ENCODE measurements at places on chromosomes 12 and 14. TPM values are rescaled to one million over a fixed set of nuclear protein-coding genes. Genes with fewer than 3 reads are reported as not detected.

DNA sequence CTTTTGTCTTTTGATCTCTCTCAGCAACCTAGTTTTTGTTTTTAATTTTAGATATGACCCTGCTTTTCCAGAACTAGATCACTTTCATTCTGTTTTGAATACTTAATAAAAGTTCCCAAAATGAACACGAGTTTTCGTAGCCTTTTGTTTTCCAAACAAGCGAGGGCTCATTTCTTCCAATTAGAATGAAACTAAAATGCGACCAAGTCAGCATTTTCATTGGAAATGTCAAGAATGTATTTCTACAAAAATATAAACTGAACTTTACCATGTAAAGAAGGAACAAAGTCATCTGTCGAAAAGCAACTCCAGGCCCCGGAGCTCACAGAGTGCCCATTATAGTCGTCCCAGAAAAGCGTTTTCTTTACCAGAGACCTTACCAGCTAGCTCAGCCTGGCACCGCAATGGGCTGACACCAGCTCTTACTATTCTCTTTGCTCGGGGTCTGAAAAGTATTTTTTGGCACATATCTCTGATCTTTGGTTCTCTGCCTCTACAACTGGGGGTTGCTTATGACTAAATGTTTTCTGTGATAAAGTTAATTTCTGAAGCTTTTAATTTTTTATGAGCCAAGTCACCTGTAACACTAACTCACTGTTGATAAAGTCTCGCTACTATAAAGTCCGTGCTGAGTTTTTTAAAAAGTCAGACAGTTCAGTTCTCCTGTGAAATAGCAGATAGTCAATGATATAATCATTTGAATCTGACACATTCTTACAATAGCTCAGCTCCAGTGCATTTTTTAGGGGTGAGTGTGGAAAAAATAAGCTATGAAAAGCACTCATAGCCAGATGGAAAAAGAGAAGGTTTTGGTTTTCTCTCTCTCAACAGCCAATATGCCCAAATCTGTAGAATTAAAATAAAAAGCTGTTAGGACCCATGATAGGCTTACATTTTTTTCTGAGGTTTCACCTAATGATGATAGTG, 43.4 kb downstream of the SAMD4A start:
- DNase-seq = no peak
- no peaks in the 10 kb centered on the region for H3K27me3 ChIP-seq
- no peaks in the 10 kb centered on the region for H3K36me3 ChIP-seq
- H3K4me1 ChIP-seq = no peaks in the 10 kb centered on the region
- H3K27ac ChIP-seq = no peak overlapping the region

DNA sequence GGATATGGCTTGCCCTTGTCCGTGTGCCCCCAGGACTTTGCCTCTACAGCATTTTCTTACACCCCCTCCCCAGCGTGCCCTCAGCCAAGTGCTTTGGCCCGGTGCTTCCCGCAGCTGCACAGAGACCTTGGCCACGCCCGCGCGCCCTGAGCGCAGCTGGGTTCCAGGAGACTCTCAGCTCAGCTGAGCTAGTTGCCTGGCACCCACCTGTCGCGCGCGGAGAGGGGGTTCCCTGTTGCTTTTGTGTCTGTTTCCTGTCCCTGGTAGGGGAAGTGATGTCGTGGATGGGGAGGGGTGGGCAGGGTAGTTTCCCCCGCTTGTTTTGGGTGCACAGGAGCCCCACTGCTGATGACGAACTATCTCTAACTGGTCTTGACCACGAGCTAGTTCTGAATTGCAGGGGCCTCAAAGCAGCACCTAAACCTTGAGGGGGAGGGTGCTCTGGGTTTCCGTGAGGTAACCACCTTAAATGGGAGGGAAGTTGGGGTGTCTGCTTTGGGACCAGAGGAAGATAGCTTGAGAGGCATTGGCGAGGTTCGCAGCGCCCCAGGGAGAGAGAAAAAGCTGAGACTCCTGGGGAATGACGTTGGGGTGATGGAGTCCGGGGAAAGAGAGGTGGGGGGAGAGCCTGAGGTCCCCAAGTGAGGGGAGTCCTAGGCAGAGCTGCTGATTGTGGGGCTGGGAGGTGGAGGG, 1.5 kb downstream of the DIO3 start:
- H3K27me3 ChIP-seq = peaks cover 100% of the 10 kb centered on the region
- H3K4me1 ChIP-seq = peaks cover 5% of the 10 kb centered on the region
- no peak overlapping the region for H3K27ac ChIP-seq
- DNase-seq = no peak
- H3K36me3 ChIP-seq = no peaks in the 10 kb centered on the region

DNA sequence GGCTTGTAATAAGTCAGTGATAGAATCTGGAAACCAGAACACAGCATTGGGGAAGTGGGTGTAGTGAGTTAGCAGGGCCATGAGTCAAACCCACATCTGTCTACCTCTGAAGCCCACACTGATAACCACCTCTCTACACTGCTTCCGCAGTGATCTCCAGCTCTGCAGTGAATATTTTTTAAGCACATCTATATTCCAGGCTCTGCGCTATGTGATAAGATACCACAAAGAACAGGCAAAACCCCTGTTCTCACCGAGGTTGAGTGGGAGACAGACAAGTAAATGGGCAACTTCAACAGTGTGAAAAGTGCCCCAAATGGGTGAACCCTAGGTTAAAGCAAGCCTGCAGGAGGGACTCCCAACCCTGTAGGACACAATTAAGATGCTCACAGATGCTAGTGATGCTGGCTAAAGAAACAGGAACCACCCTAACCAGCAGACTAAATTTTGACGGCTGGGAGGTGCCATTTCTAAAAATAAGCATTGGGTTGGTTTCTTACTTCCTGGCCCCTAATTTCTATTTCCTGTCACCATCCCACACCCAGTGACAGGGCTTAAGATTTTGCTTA, 375.0 kb downstream of the DPF3 start:
- no peaks in the 10 kb centered on the region for H3K27me3 ChIP-seq
- no peak for DNase-seq
- H3K4me3 ChIP-seq = no peak overlapping the region
- H3K4me1 ChIP-seq = peaks cover 25% of the 10 kb centered on the region
- H3K27ac ChIP-seq = no peak overlapping the region

- H3K27ac ChIP-seq = no peak overlapping the region
- no peak overlapping the region for H3K4me3 ChIP-seq
- H3K4me1 ChIP-seq = no peaks in the 10 kb centered on the region
- no peaks in the 10 kb centered on the region for H3K27me3 ChIP-seq
Measured at GRCh38 chr14:67643713-67644112, 24.0 kb downstream of the ARG2 start.

The ASIC1 gene
- total RNA-seq = 1.7 TPM

DNA sequence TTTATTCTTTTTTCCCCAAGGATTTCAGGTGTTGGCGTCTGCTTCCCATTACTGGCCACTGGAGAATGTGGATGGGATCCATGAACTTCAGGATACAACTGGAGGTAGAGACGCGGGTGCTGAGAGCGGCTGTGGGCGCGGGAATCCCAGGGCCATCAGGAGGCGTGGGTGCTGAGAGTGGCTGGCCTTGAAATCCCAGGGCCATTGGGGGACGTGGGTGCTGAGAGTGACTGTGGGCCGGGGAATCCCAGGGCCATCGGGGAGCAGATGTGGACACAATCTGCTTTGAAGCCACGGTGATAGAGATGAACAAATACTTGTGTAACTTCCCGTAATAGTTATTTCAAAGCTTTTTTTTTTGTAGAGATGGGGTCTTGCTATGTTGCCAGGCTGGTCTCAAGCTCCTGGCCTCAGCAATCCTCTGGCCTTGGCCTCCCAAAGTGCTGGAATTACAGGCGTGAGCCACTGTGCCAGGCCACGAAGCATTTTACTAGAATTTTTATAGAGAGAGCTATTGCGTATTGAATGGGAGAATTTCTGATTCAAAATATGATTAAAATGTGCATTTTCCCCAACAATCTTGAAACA, 12.8 kb downstream of the ADGRD1 start:
- no peaks in the 10 kb centered on the region for H3K36me3 ChIP-seq
- no peaks in the 10 kb centered on the region for H3K27me3 ChIP-seq
- H3K27ac ChIP-seq = no peak overlapping the region
- no peak for DNase-seq
- H3K4me3 ChIP-seq = no peak overlapping the region

GRCh38 chr12:125395583-125396215, 330.5 kb downstream of the AACS start:
- no peaks in the 10 kb centered on the region for H3K4me1 ChIP-seq
- H3K27me3 ChIP-seq = no peaks in the 10 kb centered on the region

DNA sequence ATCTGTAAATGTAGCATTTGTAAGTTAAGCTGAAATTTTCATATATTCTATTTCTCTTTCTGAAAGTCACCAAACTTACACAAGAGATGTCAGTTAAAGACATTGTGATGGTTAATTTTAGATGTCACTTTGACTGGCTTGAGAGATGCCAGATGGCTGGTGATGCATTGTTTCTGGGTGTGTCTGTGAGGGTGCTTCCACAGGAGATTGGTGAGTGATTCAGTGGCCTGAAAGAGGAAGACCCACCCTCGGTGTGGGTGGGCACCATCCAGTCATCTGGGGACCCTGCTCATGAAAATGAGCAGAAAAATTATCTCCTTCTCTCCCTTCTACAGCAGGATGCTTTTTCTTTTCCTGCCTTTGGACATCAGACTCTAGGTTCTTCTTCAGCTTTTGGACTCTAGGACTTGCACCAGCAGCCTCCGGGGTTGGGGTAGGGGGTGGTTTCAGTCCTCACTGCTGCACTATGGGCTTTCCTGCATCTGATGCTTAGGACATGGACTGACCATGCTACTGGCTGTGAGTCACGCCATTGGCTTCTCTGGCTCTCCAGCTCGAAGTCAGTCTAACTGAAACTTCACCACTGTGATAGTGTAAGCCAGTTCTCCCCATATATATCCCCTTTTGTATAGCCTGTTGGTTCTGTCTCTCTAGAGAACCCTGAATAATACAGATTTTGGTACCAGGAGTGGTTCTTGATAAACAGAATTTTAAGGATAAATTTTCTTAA, 20.9 kb downstream of the PDE6H start:
- no peak overlapping the region for H3K27ac ChIP-seq
- no peaks in the 10 kb centered on the region for H3K36me3 ChIP-seq
- no peak overlapping the region for H3K4me3 ChIP-seq
- DNase-seq = no peak
- H3K4me1 ChIP-seq = peaks cover 3% of the 10 kb centered on the region

The LALBA gene
- not detected for total RNA-seq

The RNASE3 gene
- not detected for total RNA-seq

DNA sequence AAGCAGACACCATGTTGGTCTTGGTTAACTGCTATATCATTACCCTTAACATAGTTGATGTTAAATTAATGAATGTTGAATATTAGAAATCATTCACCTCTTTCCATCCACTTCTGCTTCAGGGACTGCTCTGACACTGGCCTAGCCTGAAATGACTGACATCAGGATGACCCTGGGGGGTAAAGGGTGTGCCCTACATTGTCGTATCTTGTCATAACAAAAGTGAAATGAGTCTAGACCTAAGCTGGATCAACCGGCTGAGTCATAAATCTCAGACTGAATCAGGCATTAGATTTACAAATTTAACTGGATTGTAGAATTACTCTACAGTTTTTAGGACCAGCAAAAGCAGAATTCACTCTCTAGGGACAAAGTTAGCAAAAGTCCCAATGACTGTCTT, 35.3 kb downstream of the KICS2 start:
- no peaks in the 10 kb centered on the region for H3K27me3 ChIP-seq
- H3K4me3 ChIP-seq = no peak overlapping the region
- H3K27ac ChIP-seq = no peak overlapping the region
- H3K36me3 ChIP-seq = no peaks in the 10 kb centered on the region

DNA sequence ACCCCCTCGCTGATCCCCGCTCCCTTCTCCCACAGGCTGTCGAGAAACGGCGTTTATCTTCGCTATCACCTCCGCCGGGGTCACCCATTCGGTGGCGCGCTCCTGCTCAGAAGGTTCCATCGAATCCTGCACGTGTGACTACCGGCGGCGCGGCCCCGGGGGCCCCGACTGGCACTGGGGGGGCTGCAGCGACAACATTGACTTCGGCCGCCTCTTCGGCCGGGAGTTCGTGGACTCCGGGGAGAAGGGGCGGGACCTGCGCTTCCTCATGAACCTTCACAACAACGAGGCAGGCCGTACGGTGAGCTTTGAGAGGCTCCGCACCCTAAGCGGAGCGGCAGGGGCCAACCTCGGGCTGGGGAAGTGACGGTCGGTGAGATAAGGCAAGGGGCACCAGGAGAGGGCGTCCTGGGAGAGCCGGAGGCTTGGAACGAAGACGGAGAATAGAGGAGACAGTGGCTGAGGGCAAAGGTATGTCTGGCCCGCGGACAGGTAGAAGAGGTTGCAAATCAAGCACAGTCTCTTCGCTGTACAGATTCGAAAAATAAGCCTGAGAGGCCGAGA, 2.3 kb downstream of the WNT1 start:
- no peaks in the 10 kb centered on the region for H3K36me3 ChIP-seq
- no peak for DNase-seq
- H3K4me1 ChIP-seq = peaks cover 40% of the 10 kb centered on the region
- peak overlapping the region; percentile 38 for H3K4me3 ChIP-seq
- H3K27ac ChIP-seq = no peak overlapping the region

GRCh38 chr12:19167708-19168107, 38.2 kb downstream of the PLEKHA5 start:
- H3K27me3 ChIP-seq = no peaks in the 10 kb centered on the region
- peaks cover 48% of the 10 kb centered on the region for H3K4me1 ChIP-seq
- H3K4me3 ChIP-seq = no peak overlapping the region
- DNase-seq = no peak

GRCh38 chr14:61581955-61582615, 113.2 kb upstream of the HIF1A start:
- H3K27me3 ChIP-seq = no peaks in the 10 kb centered on the region
- peaks cover 3% of the 10 kb centered on the region for H3K4me1 ChIP-seq
- no peak overlapping the region for H3K27ac ChIP-seq
- H3K36me3 ChIP-seq = no peaks in the 10 kb centered on the region
- DNase-seq = no peak

DNA sequence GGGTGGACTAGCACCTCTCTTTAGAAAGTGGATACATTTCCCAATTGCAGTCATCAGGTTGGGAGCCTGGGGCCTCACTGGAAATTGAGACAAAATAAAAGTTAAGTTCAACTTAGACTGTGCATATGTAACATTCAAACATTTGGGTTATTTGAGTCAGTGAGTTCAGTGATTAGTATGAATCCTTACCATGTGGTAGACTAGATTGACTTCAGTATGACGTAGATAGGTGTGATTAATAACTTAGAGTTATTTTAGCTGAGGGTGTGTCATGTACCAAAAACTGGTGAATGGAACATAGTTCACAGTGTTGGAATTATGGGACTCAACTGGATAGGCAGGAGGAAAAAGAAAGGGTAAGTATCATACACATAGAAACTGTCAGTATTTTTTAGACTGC, 8.0 kb upstream of the SSTR1 start:
- no peaks in the 10 kb centered on the region for H3K4me1 ChIP-seq
- H3K36me3 ChIP-seq = no peaks in the 10 kb centered on the region
- H3K27me3 ChIP-seq = no peaks in the 10 kb centered on the region
- no peak overlapping the region for H3K4me3 ChIP-seq

The GPR137C gene
- total RNA-seq = 0.40 TPM

The CHGA gene
- 0.31 TPM for total RNA-seq

- DNase-seq = no peak
- H3K27me3 ChIP-seq = no peaks in the 10 kb centered on the region
- H3K4me3 ChIP-seq = no peak overlapping the region
- H3K36me3 ChIP-seq = no peaks in the 10 kb centered on the region
Measured at GRCh38 chr12:27336282-27336653, 3.6 kb downstream of the BMAL2 start.

Measured in esophagus squamous epithelium (tissue), 5 donors.